Stimulated activated CD8-positive, alpha-beta memory T cell treated with anti-CD3 and anti-CD28 coated beads, Interleukin-4, amount 100 ng/mL, for 48 hours (primary cell): ENCODE measurements at places on chromosomes 5 and 9.
A peak's percentile ranks its signal among the peaks of the same experiment; 100 is the strongest.

DNA sequence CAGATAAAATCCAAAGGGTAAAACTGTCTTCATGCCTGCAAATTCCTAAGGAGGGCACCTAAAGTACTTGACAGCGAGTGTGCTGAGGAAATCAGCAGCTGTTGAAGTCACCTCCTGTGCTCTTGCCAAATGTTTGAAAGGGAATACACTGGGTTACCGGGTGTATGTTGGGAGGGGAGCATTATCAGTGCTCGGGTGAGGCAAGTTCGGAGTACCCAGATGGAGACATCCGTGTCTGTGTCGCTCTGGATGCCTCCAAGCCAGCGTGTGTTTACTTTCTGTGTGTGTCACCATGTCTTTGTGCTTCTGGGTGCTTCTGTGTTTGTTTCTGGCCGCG, 727 bp upstream of the ADRB2 start:
- no peak for DNase-seq

DNA sequence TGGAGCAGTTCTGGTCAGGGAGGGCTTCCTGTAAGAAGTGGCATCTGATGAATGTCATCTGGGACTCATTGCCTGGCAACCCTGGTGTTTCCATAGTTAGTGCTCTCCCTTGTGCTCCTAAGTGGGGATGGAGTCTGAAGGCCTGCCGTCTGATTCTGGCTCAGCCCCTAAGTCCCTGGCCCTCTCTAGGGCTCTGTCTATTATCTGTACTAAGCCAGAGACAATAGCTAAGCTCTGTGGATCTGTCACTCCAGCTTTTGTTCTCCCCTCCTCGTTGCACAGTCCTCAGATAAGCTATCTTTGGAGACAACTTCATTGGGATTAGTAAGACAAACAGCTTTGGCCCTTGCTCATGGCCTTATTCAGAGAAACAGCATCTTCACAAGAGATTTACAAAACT, 30.6 kb upstream of the TTC1 start:
- DNase-seq: no peak

GRCh38 chr5:36459176-36460135, 146.9 kb upstream of the SLC1A3 start:
- DNase-seq: no peak

GRCh38 chr9:92253656-92254055, 39.8 kb downstream of the IARS1 start:
- no peak for DNase-seq

- DNase-seq: no peak
These were observed 9.3 kb downstream of the CLPTM1L start for GRCh38 chr5:1335540-1336095.

DNA sequence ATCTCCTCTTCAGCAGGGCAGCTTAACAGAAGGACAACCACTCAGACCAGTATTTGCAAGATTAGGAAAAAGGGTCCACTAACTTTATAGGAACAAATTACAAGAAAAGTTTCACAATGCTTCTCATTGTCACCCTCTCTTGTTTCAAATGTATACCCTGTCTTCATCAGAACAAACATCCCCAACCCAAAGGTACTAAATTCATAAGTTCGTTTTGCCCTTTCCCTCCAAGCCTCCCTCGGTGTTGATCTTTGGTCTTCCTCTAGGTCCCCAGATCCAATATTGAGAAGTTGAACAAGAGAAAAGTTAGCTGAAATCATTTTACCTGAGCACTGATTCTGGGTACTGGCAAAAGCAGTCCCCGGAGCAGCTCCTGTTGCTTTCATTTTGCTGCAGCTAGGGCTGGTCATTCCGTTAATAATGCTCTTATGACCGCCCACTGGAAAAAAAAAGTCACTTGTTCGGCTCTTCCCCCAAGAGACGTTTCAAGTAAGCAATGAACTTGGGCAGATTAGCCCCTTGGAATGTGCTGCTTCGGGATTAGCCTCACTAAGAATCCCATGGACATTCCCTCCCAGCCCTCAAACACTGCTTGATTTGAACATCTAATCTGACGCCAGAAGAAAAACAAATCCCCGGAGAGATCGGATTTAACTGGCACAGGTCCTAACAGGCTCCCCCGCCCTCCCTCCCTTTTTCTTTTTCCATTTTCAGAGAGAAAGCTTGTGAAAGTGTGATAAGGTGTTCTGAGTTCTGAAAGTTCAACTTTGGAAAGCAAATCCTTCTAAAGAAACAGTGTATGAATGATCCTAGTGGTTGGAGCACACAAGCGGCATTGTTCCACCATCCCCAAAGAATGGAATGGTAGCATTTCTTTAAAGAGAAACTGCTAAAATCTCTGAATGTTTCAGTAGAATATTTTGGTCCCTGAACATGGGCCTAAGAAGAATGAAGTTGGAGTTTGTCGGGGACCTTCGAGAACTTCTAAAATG, 252.5 kb downstream of the TRPM3 start:
- DNase-seq: no peak

GRCh38 chr9:83937861-83938455, 16.7 kb upstream of the KIF27 start:
- no peak for DNase-seq

- no peak for DNase-seq
These were observed 18.6 kb downstream of the GOLGA2 start for GRCh38 chr9:128257086-128257825.

GRCh38 chr9:21413151-21413550, 4.2 kb downstream of the IFNA8 start:
- no peak for DNase-seq

DNA sequence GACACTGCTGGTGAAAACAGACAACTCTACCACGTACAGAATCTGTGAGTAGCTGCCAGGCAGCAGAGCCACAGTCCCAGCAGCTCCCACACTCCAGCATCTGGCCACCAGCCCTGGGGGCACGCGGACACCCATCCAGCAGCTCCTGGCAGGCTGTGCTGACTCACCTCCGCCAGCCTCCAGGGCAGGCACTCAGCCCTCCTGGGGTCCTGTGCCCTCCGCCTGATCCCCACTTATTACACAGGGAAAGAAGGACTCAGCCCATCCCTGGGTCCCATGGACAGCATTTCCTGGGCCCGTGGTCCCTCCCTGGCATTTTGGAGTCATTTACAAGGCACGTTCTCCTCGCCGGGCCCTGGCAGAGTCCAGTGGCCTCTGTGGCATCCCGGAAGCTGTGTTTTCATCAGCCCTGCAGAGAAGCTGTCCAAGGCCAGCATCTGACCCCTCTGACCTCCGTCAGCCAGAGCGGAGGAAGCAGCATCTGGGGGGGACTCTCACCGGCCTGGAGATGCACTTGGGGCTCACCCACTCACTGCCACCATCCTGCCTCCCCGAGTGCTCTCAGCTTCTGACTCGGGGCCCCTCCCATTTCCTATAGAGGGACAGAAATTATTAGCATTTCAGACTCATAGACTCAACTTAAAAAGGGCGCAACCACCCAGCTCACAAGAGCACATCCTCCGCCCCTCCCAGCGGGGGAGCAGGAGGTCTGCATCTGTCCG, 21.6 kb downstream of the PAEP start:
- no peak for DNase-seq

DNA sequence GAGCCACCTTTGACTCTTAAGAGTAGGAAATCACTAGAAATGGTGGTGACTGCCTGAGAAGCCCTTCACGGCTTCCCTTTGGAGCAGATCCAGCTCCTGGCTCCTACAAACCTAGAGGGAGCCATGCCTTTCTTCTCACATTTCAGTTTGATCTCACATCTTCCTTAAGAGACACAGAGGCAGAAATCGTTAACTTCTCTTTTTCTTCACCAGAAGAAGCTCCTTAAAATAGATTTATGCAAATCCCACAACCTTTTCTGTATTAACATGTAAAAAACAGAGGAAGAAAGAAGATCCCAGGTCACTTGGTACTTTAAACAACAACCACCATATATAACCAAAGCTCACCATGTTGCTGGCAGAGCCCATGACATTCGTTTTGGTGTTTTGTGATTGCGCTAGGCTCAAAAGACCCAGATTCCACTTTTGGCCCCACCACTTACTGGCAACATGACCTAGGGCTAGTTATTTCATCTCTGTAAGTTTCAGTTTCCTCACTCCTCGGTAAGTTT, 29.6 kb downstream of the PAX5 start:
- no peak for DNase-seq

GRCh38 chr9:70030156-70030555, 13.5 kb upstream of the MAMDC2 start:
- DNase-seq: no peak

DNA sequence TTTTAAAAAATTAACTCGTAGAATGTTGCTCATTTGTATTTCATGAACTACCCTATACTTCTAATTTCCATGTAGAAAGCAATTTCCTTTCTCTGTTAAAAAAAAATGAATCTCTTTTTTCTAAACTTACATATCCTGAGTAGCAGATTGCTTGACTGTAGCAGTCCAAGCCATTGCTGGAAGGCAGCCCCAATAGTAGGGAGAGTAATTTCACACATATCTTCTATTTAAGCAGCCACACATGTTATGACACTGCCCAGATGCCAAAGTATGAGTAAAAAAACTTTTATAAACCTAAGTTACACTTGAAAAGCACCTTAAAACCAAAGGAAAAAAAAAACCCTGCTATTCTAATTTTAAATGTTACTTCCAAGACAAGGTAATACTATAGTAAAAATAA, 69.6 kb downstream of the FBXL17 start:
- no peak for DNase-seq

DNA sequence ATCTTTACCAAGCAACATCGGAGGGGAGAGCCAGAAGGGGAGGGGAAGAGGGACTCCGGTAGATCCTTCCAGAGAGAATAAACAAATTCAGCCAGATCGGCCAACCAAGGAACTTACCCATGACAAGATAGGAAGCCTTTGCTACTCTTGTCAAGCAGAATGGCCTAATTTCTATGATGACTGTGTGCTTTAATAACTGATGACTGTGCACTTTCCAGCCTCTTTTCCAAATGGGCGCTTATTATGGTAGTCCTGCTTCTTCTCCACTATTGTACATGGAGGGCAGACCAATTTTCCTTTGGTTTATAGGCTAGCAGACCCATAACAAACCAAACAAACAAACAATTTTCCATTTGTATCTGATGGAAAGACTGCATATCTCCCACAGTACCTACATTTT, 163.8 kb upstream of the RFX3 start:
- no peak for DNase-seq

- peak; percentile 56 for DNase-seq
These were observed 28.5 kb upstream of the PHF24 start for GRCh38 chr9:34929506-34930102.

GRCh38 chr9:133905493-133905892, 86.6 kb downstream of the VAV2 start:
- DNase-seq: no peak

- no peak for DNase-seq
These were observed 232.0 kb downstream of the CHSY3 start for GRCh38 chr5:130136300-130136699.

- no peak for DNase-seq
These were observed 46.8 kb upstream of the CD180 start for GRCh38 chr5:67243349-67243748.

DNA sequence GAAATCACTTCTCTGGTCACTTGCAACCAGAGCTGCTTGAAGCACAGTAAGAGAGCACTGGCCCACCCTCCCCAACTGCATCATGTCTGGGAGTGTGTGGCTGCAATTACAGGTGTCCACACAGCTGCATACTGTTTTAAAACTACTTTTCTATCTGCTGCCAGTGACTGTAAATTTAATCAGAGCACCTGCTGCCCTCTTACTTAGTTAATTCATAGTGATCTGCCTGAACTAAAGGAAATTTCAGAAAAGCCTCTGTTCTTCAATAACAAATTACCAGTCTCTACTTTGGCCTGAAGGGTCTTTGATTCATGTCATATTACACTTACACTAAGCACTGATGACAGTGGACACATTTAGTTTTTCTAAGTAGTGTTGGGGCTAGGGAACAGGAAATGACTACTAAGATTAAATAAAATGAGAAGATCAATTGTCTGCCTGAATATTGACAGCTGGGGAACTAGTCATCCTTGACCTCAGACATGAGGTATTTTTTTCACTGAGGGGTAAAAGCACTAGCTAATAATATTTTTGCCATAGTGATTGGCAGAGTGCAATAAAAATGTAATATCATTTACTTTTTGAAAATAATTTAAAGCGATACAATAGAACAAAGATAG, 788.9 kb upstream of the GRAMD2B start:
- DNase-seq: no peak
